ENCODE measurements at places on chromosomes 6 and 20. TPM values are rescaled to one million over a fixed set of nuclear protein-coding genes. Genes with fewer than 3 reads are reported as not detected.

- no peak for DNase-seq
Measured at GRCh38 chr20:33127422-33128097, 40.4 kb upstream of the BPIFA2 start.

- no peak for DNase-seq
Measured at GRCh38 chr6:43331891-43332290, 23.3 kb upstream of the CRIP3 start.

GRCh38 chr6:160293844-160294243 is 35.2 kb upstream of the SLC22A2 start:
- DNase-seq: no peak

- DNase-seq: no peak
Measured at GRCh38 chr6:70375882-70376281, 37.4 kb upstream of the FAM135A start.

DNA sequence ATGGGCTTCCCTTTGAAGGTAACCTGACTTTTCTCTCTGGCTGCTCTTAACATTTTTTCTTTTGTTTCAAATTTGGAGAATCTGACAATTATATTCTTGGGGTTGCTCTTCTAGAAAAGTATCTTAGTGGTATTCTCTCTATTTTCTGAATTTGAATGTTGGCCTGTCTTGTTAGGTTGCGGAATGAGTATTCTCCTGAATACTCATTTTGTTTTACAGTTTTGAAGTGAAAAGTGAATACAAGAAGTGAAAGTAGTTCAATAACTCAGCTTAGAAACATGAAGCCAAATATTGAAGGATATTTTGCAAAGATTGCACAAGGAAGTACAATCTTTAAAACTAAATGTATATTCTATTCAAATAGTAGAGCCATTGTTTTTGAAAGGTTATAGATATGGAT is 120.2 kb upstream of the MAP3K4 start:
- DNase-seq: no peak

GRCh38 chr6:169070506-169071176 is 183.0 kb downstream of the THBS2 start:
- no peak for DNase-seq

DNA sequence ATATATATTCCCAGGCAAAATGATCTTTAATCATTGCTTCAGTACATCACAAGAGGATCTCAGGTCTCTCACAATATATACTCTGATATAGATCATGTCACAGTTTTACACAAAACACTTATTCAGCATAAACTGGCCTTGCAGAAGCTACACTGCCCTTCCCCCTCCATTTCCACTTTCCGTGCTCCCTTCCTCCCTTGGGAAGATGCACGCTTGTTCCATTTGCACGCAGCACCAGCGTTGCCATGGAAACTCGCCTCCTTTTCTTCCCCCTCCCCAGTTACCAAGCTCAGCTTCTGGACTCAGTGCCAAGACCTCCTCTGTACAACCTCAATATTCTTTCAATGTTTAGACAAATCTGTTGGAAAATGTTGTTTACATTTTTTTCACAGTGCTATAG is 154.6 kb downstream of the RFPL4B start:
- DNase-seq: peak; percentile 84

DNA sequence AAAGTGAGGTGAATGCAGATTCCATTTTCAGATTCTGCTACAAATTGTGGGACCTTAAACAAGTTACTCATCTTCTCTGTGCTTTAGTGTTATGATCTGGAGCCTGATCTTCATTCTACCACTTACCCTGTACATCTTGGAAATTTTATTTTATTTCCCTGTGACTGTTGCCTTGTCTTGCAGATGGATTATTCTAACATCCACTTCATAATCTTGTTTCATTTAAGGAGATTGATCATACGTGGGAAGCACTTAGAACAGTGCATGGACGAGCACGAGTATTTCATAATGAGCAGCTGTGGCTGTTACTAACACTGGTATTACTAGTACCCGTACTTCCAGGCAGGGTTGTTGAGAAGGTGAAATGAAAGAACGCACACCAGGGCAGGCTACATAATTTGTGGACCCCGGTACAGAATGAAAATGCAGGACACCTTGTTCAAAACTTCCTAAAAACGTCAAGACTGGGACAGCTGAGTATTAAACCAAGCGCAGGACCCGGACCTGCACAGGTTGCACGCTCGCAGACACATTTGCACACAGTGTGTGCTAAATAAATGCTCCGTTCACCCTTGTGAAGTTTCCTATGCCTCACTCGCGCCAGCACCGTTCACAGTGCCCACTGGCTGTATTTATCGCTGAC is 535 bp upstream of the CCDC170 start:
- DNase-seq: no peak

DNA sequence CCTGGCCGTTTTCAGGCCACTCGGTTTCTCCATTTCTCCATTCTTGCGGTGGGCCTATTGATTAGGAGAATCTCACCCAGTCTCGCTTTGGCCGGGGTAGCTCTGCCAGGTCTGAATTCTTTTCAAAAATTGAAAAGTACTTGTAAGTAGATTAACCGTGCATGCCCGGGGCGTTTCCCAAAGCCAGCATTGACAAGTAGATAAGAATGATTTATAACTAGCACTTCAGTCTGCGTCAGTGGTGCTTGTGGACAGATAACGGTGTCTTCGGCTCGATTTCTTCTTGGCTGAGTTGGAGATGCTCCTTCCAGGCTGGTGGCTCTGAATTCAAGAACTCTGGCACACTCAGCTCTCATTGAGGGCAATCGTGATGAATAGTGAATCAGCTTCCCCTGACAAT is 29.0 kb downstream of the SLC24A3 start:
- no peak for DNase-seq

DNA sequence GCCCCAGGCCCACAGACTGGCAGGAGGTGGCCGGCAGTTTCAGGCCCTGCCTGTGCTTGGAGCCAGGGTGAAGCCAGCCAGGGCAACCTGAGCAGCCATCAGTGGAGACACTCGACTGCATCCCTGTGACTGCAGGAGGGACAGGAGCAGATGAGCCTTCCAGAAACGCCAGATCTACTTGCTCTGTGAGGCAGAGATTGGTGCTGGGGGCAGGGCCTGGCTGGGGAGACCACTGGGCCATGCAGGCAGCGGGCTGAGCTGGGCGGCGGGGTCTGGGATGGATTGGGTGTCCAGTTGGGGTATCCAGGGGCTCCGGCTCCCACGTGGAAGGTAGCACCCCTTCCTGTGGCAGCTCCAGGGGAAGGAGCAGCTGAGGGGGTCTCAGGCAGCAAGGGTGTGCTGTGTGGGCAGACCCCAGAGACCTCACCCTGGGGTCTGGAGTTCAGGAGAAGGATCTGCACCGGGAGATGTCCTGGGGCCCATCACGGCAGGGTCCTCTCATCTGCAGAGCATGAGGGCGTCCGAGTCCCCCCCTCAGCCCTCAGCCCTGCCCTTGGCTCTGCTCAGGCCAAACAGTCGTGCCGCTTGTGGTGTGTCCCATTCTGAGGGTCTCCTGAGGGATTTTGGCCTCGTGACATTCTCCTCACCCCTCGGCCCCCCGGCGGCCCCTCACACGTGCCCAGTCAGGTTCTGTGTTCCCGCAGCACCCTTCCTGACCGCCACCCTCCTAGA is 334.9 kb downstream of the TAF4 start:
- no peak for DNase-seq

Gene HLA-DMA
- polyA plus RNA-seq: 20.7 TPM

Gene ATP9A
- 48.4 TPM for polyA plus RNA-seq

Gene MUC21
- not detected for polyA plus RNA-seq

Gene CTAGE9
- polyA plus RNA-seq: not detected

Gene PRR18
- polyA plus RNA-seq: 0.21 TPM
